ENCODE measurements at places on chromosomes 5 and 9.

- H3K4me3 ChIP-seq, result no peak overlapping the region
- no peaks in the 10 kb centered on the region for H3K36me3 ChIP-seq
- H3K27me3 ChIP-seq, result no peaks in the 10 kb centered on the region
- H3K4me1 ChIP-seq, result no peaks in the 10 kb centered on the region
- no peak overlapping the region for H3K27ac ChIP-seq
- no peak for DNase-seq
Measured at GRCh38 chr9:105661011-105661410, 1.2 kb upstream of the TAL2 start.

- H3K36me3 ChIP-seq, result no peaks in the 10 kb centered on the region
- no peak overlapping the region for H3K4me3 ChIP-seq
- peak overlapping the region; percentile 0 for H3K27ac ChIP-seq
- DNase-seq, result no peak
- no peaks in the 10 kb centered on the region for H3K27me3 ChIP-seq
- H3K4me1 ChIP-seq, result peaks cover 5% of the 10 kb centered on the region
Measured at GRCh38 chr9:127767909-127768331, 10.5 kb downstream of the SH2D3C start.

DNA sequence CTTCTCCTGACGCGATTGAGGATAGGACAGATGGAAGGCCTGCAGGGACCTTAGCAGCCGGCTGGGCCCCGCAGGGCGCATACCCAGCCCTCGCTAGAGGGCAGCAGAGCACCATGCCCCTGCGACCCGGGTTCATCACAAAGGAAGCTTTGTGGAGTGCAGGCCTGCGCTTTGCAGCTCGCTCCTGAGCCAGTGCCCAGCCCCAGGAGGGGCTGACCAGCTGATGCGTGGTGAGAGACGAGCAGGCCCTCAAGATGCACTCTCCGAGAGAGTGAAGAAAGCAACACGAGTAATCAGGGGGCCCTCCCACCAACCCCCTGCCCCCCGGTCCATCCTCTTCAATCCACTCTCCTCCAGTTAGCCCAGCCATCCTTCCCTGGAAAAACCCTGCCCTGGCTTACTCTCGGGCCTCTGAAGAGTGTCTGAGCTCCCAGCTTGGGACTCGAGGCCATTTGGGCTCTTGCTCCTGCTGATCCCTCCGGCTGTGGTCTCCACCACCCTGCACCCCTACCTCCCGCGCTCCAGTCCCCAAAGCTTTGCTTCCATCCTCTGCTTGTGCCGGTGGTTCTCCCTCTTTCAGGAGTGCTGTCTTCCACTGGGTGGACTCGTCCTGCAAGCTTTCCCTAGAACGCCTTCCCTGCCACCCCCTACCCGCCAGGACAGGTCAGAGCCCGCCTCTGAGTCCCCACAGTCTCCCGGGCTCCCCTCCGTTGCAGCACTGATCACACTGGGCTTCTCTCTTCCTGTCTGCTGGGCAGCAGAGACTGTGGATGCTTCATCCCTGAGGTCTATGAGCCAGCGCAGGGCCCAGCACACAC, 9.1 kb upstream of the KIF12 start:
- no peak overlapping the region for H3K4me3 ChIP-seq
- no peaks in the 10 kb centered on the region for H3K4me1 ChIP-seq
- H3K27ac ChIP-seq, result no peak overlapping the region
- H3K36me3 ChIP-seq, result no peaks in the 10 kb centered on the region
- peak; percentile 79 for DNase-seq

- H3K27ac ChIP-seq, result no peak overlapping the region
- no peak overlapping the region for H3K4me3 ChIP-seq
- H3K36me3 ChIP-seq, result no peaks in the 10 kb centered on the region
Measured at GRCh38 chr5:21049901-21050300, 1061.9 kb upstream of the CDH18 start.

- no peak for DNase-seq
- no peaks in the 10 kb centered on the region for H3K4me1 ChIP-seq
- no peaks in the 10 kb centered on the region for H3K27me3 ChIP-seq
- no peaks in the 10 kb centered on the region for H3K36me3 ChIP-seq
- H3K27ac ChIP-seq, result no peak overlapping the region
Measured at GRCh38 chr5:98128271-98128670, 645.2 kb upstream of the RGMB start.
